ENCODE measurements at places on chromosomes 4 and X.

- DNase-seq = no peak
Observed at GRCh38 chrX:39648548-39649254, 449.1 kb downstream of the BCOR start.

- no peak for DNase-seq
Observed at GRCh38 chr4:39700554-39700953, 2.6 kb downstream of the UBE2K start.

DNA sequence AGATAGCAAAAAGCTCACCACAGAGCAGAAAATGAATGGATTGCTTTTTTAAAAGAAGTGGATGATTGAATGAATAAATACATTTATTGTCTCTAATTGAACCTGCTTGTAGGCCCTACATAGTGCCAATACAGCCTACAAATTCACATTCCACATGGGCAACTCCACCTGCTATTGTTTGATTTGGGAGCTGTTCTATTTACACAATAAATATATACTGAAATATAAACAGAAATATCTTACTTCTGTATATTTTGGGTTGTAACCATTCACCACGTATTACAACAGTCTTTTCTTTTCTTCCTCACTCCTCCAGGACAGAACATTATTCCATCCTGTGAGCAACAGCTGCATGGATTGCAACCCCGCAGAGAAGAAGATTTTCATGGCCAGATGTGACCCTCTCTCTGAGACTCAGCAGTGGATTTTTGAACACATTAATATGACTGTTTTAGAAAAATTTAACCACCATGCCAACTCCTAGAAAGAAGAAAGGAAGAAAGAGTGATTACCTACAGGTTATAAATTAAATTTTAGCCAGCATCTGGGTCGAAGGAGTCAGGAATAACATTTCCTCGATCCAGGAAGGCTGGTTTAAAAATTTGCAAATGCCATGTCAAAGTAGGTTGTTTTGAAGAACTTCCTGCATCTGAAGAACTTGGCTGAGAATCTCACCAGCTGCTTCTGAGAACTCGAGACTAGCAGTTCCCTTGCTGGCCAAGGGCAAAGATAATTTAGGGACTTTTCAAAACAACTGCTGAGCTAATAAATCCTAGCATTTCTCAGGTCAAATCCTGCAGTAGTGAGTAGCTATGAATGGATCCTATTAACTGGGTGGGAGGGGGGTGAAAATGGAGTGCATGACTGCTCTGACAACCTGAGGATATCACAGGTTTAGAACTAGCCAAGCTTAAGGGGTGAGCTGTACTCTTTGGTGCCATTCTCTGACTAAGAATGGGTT lies 128.7 kb upstream of the GALNT7 start:
- DNase-seq = no peak

DNA sequence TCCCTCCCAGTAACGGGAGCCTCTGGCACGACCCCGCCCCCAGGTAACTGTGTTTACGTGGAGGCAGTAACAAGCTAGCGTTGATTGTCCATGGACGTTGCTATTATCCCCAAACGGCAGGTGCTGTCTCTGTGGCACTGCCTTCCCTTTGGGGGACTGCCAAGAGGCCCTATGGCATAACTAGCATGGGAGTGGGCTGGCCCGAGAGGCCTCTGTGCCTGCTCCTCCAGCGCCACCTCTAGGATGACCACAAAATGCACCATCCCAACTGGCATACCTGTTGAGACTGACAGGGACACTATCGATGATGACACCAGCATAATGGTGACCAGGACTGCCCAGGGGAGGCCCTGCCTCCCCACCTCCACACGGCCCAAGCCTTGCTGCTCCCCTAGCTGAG lies 1.5 kb downstream of the SRPK3 start:
- no peak for DNase-seq

GRCh38 chr4:3267576-3268394 lies 18.8 kb downstream of the MSANTD1 start:
- DNase-seq = no peak

GRCh38 chrX:112654871-112655270 lies 24.9 kb downstream of the LHFPL1 start:
- DNase-seq = no peak

- DNase-seq = no peak
Observed at GRCh38 chrX:48022738-48023137, 15.9 kb downstream of the SPACA5 start.

GRCh38 chr4:80475798-80476197 lies 140.3 kb downstream of the CFAP299 start:
- DNase-seq = no peak

DNA sequence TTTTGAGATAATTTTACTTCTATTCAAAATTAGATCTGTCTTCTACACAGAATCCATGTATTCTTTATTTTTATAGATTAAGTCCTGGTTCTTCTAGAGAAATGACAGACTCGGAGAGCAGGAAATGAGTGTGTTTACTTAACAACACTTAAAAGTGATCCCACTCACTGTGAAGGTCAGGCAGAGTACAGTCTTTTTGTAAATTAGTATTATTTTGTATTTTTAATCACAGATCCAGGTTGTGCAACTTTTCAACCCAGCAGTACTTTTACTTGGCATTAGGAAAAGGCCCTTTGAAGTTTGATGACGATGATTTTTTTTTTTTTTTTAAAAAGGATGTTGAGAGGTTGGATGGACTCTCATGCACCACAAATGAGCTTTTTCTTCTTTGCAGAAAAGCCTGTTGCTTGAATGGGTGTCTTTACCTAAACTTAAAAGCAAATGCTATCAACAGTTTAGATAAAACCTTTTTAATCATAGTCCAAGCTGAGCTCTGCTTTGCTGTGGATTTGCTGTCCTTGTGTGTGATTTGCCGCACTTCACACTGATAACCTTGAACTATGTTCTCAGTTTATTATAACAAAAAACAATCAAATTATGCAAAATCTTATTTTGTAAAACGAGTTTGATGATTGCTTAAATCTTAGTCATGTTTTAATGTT lies 114.1 kb downstream of the MXRA5 start:
- DNase-seq = no peak

DNA sequence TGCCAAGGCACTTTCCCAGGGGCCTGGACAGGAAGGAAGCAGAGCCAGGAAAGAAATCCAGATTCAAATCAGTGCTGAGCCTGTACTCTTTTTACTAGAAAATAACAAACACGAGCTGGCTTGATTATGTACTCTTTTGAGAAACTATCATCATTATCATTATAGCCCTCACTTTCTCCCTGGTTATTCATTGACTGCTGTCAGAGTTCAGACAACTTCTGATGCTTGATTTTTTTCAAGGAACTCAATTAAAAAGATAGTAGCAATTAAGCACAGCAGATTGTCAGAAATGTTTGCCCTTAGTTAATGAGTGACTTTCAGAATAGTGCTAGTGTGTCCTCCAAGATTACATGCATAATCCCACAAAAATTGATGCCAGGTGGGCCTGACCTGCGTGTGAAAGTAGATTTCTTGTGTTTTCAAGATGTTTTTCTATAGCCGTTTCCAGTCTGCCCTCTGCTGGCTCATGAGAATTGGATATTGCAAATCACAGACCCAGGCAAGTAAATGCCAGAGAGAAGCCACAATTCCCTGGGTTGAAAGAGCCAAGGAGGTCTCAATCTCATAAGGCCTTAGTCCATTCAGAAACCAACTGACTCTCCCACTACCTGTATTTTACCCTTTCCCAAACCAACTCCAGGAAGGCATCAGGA lies 14.3 kb upstream of the PNPLA4 start:
- DNase-seq = no peak

- no peak for DNase-seq
Observed at GRCh38 chr4:915595-915994, 16.5 kb downstream of the GAK start.

DNA sequence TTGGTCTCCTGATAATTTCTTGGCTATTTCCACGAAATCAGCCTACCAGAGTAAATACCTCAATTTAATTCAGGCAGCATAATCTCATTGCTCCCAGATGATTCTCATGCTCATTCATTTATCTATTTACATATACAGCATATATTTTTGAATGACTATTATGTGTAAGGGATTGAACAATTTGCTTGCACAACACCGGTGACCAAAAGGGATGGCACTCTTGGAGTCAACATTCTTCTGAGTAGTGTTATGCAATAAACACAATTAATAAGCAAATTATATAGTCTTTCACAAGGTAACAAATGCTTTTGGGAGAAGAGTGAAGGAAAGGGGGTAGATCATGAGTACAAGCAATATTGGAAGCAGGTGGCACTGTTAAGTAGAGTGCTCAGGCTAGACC lies 1015.3 kb downstream of the ARAP2 start:
- no peak for DNase-seq
